Breast epithelium (tissue), 4 donors: ENCODE measurements at places on chromosomes 4 and X. TPM values are rescaled to one million over a fixed set of nuclear protein-coding genes. Genes with fewer than 3 reads are reported as not detected.

ENAM gene
- not detected for total RNA-seq

MAGEA8 gene
- total RNA-seq, result not detected

ENPP6 gene
- total RNA-seq, result 0.16 TPM

PAGE4 gene
- not detected for total RNA-seq

EFHC2 gene
- 1.9 TPM for total RNA-seq

ZCCHC18 gene
- 0.59 TPM for total RNA-seq

TCEAL7 gene
- 10.8 TPM for total RNA-seq

RTL3 gene
- total RNA-seq, result not detected

SLC6A8 gene
- 7.6 TPM for total RNA-seq

TMEM271 gene
- not detected for total RNA-seq

TEC gene
- total RNA-seq, result 5.4 TPM

HSD17B10 gene
- 68.8 TPM for total RNA-seq

STOX2 gene
- 10.7 TPM for total RNA-seq

GRIA2 gene
- total RNA-seq, result 4.8 TPM

PPEF2 gene
- total RNA-seq, result not detected

NPY5R gene
- 1.6 TPM for total RNA-seq

PABPC5 gene
- total RNA-seq, result 2.2 TPM

ODAPH gene
- not detected for total RNA-seq

TRIML2 gene
- total RNA-seq, result not detected

NXF2 gene
- total RNA-seq, result not detected

PRR32 gene
- total RNA-seq, result not detected

TMSB15B gene
- 5.6 TPM for total RNA-seq

ARX gene
- not detected for total RNA-seq

HTN3 gene
- not detected for total RNA-seq

PFKFB1 gene
- total RNA-seq, result 3.1 TPM

RNF175 gene
- not detected for total RNA-seq

VSIG4 gene
- total RNA-seq, result 90.0 TPM

MAGEA4 gene
- not detected for total RNA-seq

GC gene
- total RNA-seq, result not detected

PLAC1 gene
- not detected for total RNA-seq

IL13RA2 gene
- 0.32 TPM for total RNA-seq

CMC4 gene
- 18.7 TPM for total RNA-seq

HSD17B13 gene
- 0.59 TPM for total RNA-seq

SORBS2 gene
- 105 TPM for total RNA-seq

LAS1L gene
- 26.9 TPM for total RNA-seq

GSPT2 gene
- total RNA-seq, result 5.9 TPM

TBC1D9 gene
- total RNA-seq, result 152 TPM

SPOCK3 gene
- total RNA-seq, result not detected

TMPRSS11D gene
- not detected for total RNA-seq

CA5B gene
- total RNA-seq, result 23.0 TPM

GAGE2A gene
- not detected for total RNA-seq

PRKG2 gene
- 3.5 TPM for total RNA-seq

KCNIP4 gene
- total RNA-seq, result 0.44 TPM

TEX13B gene
- total RNA-seq, result not detected

MAML3 gene
- total RNA-seq, result 11.1 TPM

PDZD4 gene
- total RNA-seq, result 2.9 TPM

SLC34A2 gene
- not detected for total RNA-seq

SPARCL1 gene
- 371 TPM for total RNA-seq

EIF2S3 gene
- 95.5 TPM for total RNA-seq

DCUN1D4 gene
- total RNA-seq, result 68.8 TPM

MOSPD2 gene
- total RNA-seq, result 27.8 TPM

MAGEA12 gene
- total RNA-seq, result not detected

TCP11X1 gene
- total RNA-seq, result not detected

ADAMTS3 gene
- 2.9 TPM for total RNA-seq

GPR50 gene
- not detected for total RNA-seq

RBMXL3 gene
- not detected for total RNA-seq

PCSK1N gene
- total RNA-seq, result 1.4 TPM

PDE5A gene
- 49.8 TPM for total RNA-seq

FGFBP1 gene
- total RNA-seq, result not detected
